ENCODE measurements at places on chromosomes 6 and 20.

DNA sequence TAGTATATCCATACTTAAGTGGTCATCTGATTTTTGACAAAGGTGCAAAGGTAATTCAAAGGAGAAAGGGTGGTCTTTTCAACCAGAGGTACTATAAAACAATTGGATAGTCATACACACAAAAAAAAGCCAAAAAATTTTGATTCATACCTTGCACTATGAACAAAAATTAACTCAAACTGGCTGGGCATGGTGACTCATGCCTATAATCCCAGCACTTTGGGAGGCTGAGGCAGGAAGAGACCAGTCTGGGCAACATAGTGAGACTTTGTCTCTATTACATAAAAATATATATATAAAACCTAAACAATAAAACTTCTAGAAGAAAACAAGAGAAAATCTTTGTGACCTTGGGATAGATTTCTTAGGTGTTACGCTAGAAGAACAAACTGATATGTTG is 43.8 kb upstream of the ADIG start:
- no peak for DNase-seq

- DNase-seq = no peak
Measured at GRCh38 chr6:130574146-130574545, 208.3 kb downstream of the TMEM200A start.

GRCh38 chr6:164035900-164036485 is 621.5 kb downstream of the QKI start:
- DNase-seq = no peak

DNA sequence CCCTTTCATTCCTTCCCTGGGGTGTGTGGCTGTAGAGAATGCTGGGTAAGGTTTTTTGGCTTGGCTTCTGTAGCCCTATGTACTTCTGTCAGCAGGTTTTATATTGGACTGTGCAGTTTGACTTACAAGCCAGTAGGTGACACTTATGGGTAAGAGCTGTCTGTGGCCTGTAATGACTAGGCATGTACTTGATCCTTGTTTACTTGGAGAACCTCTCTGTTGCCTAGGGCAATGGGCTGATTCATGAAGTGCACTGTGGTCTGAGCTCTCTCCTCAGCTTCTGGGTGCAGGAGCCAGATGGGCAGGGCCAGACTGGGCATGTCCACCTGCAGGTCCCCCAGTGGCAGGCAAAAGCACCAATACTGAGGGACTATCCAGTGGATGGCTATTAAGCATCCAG is 544.6 kb downstream of the ADGRB3 start:
- DNase-seq = no peak

GRCh38 chr20:46401478-46401860 is 4.9 kb downstream of the ELMO2 start:
- no peak for DNase-seq

GRCh38 chr6:4466261-4466660 is 309.9 kb upstream of the CDYL start:
- DNase-seq = no peak

DNA sequence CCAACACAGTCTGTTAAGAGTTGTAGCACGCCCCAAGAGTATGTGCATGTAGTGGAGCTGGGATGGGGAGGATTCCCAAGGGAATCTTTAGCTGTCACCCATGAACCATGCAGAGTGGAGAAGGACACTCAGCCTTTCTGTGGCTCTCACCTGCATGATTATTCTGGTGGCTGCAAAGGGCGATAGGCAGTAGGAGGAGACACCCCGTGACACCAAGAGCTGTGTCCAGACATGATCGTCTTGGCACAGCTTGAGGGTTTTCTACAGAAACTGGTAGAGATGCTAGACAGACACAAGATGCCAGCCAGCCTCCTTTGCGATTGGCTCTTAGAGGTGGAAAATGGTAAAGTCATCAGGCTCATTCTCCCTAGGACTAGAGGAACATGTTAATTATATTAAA is 3.1 kb upstream of the CSE1L start:
- no peak for DNase-seq

DNA sequence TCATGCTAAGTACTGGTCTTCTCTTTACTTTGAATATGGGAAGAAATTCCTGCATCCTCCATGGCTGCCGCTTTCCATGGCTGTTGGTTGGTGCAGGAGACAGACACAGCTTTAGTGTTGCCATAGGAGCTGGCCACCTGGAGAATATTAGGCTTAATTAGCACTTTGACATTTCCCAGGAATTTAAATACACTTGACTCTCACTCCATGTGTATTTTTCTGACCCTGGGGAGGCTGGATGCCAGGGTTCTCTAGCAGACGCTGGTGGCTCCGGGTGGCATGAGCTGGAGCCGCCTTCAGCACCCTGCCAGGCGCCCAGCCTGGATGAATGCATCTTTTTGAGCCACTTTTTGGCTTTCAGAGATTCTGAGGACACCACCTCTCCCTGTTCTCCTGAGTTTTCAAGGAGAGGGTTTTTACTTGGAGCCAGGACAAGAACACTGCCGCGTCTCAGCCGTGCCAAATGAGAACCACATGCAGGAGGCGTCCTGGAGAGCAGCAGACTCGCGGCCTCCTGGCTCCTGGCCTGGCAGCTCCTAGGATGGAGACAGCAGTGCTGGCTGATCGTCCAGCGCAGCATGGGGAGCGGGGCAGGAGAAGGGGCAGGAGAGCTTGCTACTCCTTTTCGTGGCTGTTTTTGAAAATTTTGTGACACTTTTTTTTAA is 258.8 kb downstream of the SMOC2 start:
- no peak for DNase-seq

DNA sequence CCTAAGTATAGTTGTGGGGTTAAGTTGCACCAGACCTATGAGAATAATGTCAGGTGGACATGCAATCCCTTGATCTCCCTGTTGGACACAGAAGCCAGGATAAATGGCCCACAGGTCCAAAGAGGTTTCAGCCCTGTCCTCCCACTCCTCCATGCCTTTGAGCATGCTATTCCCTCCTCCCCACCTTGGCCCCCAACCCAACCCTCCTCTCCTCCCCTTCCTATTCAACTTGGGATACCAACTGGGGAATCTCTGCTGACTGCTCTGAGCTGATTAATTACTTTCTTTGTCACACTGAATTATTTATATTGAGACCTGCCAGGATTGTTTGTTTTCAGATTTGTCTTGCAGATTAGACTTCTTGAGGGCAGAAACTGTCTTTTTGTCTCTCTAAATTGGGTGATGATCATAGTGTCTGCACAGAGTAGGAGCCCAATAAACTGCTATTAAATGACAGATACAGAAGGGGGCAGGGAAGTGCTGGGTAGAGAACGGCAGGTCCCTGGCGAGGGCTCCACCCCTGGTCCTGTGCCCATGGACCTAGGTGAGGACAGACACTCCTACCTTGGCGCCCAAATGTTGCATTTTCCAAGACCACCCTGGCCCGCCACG is 120.9 kb downstream of the UNC5CL start:
- DNase-seq = no peak

- DNase-seq = no peak
Measured at GRCh38 chr6:72724545-72724944, 102.7 kb downstream of the KCNQ5 start.

GRCh38 chr6:69398311-69398710 is 398.5 kb downstream of the LMBRD1 start:
- DNase-seq = no peak

GRCh38 chr6:133254552-133255228 is 13.5 kb downstream of the EYA4 start:
- no peak for DNase-seq

DNA sequence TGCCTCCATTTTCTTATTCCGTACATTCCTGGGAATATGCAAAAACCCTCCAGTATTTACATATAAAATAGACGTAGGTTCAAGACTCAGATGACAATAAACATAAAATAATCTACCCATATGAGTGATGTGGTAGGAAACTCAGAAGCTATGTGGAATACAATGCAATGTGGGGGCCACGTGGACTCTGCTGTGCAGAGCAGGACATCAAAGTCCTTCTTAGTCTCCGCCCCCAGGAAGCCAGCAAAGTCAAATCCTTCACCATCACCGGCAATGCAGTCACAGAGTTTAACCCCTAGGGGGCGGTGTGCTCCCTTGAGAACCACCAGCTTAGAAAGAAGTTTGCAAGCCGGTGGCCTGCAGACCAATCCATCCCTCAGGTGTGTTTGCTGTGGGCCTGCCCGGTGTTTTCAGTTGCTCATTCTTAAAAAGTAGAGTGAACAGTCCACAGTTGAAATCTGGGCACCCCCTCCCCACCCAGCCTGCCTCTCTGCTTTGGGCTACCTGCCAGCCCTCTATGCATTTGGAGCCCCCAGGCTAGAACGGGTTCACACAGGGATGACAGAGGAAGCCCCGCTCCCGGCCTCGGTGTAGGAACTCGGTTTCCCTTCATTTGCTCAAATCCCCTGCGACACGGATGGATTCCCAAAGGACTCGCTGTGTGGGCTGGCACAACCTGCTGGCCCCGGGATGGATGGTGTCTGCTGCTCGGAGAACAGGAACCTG is 59.9 kb downstream of the SULF2 start:
- DNase-seq = peak; percentile 63

Data from effector CD8-positive, alpha-beta T cell (primary cell).